Activated CD4-positive, alpha-beta memory T cell treated with anti-CD3 and anti-CD28 coated beads, Interleukin-2, amount 10 ng/mL, durations not matched to agents 7 days and 5 days (primary cell): ENCODE measurements at places on chromosomes 13 and 19. TPM values are rescaled to one million over a fixed set of nuclear protein-coding genes. Genes with fewer than 3 reads are reported as not detected.

DNA sequence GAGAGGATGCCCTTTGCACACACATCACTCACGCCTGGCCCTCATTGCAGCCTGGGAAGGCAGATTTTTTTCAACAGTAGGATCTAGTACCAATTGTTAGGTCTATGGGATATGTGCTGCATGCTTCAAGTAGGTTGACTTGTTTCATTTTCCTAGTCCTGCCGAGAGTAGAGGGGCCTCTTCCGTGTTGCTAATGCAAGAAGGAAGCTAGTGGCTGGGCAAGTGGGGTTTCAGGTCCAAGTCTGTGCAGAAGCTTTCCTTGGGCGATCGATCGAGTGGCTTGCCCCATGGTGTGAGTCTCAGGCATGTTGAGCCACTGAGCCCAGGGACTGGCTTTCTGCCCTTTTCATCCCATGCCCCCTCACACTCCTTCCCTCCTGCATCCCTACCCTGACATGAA is 13.7 kb downstream of the ILF3 start:
- H3K36me3 ChIP-seq, result peaks cover 32% of the 10 kb centered on the region
- H3K4me3 ChIP-seq, result no peak overlapping the region
- H3K4me1 ChIP-seq, result peaks cover 36% of the 10 kb centered on the region
- H3K27me3 ChIP-seq, result no peaks in the 10 kb centered on the region
- peak overlapping the region; percentile 47 for H3K27ac ChIP-seq

GRCh38 chr19:12163826-12164225 is 930 bp downstream of the ZNF136 start:
- H3K27me3 ChIP-seq, result no peaks in the 10 kb centered on the region
- H3K27ac ChIP-seq, result peak overlapping the region; percentile 81
- peaks cover 47% of the 10 kb centered on the region for H3K36me3 ChIP-seq
- peaks cover 33% of the 10 kb centered on the region for H3K4me1 ChIP-seq
- DNase-seq, result no peak
- H3K4me3 ChIP-seq, result peak overlapping the region; percentile 89

- no peak overlapping the region for H3K4me3 ChIP-seq
- no peaks in the 10 kb centered on the region for H3K36me3 ChIP-seq
- H3K27ac ChIP-seq, result no peak overlapping the region
- no peak for DNase-seq
Measured at GRCh38 chr13:113948034-113948742, 25.7 kb downstream of the C13orf46 start.

DNA sequence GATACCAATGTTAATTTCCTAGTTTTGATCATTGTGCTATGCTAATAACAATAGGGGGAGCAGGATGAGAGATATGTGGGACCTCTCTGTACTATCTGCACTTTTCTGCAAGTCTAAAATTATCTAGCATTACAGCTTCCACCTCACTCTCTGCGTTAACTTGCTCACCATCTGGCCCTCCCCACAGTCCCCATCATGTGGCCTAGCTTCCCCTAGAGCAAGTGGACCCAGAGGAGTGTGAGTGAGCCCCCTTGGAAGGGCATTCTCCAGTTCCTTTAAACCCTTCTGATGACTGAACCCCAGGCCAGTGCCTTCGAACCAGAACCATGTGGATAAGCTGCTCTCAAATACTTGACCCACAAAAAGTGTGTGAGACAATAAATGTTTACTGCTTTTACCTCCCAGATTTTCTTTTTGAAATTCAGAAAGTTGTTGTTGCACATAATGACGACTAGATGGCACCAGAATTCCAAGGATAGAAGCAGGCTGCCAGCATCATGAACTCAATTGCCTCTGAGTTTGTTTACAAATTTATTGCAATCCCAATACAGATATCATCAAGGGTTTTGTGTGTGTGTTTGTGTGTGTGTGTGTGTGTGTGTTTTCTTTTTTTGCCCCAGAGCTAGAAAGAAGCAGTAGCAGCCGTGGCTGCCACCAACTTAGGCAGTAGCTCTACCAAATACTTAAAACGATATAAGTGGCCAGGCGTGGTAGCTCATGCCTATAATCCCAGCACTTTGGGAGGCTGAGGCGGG is 49.0 kb upstream of the ZNF780A start:
- H3K4me1 ChIP-seq, result peaks cover 22% of the 10 kb centered on the region
- DNase-seq, result no peak
- H3K36me3 ChIP-seq, result no peaks in the 10 kb centered on the region
- peaks cover 14% of the 10 kb centered on the region for H3K27me3 ChIP-seq
- H3K4me3 ChIP-seq, result no peak overlapping the region

GRCh38 chr13:76036176-76036575 is 400.0 kb downstream of the LMO7 start:
- H3K36me3 ChIP-seq, result no peaks in the 10 kb centered on the region
- no peak for DNase-seq
- H3K4me3 ChIP-seq, result no peak overlapping the region
- no peaks in the 10 kb centered on the region for H3K27me3 ChIP-seq
- H3K27ac ChIP-seq, result no peak overlapping the region

DNA sequence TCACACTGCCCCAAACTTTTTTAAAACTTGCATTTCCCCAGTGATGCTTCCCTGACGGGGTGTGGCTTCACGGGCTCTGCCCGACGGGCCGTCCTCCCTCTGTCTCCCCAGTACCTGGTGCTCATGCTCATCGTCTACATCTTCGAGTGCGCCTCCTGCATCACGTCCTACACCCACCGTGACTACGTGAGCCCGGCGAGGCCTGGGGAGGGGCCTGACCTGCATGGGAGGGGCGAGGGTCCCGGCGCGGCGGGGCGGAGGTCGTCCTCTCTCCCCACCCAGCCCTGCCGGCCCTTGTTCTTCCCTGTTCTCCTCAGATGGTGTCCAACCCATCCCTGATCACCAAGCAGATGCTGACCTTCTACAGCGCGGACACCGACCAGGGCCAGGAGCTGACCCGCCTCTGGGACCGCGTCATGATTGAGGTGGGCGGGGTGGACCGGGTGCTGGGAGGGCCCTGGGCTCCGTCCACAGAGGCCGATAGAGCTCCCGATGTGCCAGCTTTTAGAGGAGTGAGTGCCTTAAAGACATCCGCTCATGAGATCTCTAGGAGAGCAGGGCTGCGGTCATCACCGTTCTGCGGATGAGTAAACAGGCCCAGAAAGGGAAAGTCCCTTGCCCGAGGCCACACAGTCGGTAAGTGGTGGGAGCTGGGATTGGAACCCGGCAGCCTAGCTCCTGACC is 6.9 kb downstream of the UPK1A start:
- peak; percentile 73 for DNase-seq
- peaks cover 7% of the 10 kb centered on the region for H3K4me1 ChIP-seq
- peaks cover 48% of the 10 kb centered on the region for H3K27me3 ChIP-seq
- H3K27ac ChIP-seq, result no peak overlapping the region
- H3K36me3 ChIP-seq, result no peaks in the 10 kb centered on the region
- H3K4me3 ChIP-seq, result peak overlapping the region; percentile 64

GRCh38 chr19:18433735-18434398 is 4.1 kb downstream of the ISYNA1 start:
- H3K27ac ChIP-seq, result no peak overlapping the region
- peaks cover 39% of the 10 kb centered on the region for H3K4me1 ChIP-seq
- no peak overlapping the region for H3K4me3 ChIP-seq
- H3K36me3 ChIP-seq, result peaks cover 28% of the 10 kb centered on the region
- DNase-seq, result no peak

- no peak overlapping the region for H3K4me3 ChIP-seq
- H3K4me1 ChIP-seq, result no peaks in the 10 kb centered on the region
- no peaks in the 10 kb centered on the region for H3K27me3 ChIP-seq
- H3K27ac ChIP-seq, result no peak overlapping the region
- H3K36me3 ChIP-seq, result peaks cover 54% of the 10 kb centered on the region
Measured at GRCh38 chr19:24062190-24062589, 24.8 kb upstream of the ZNF254 start.

DNA sequence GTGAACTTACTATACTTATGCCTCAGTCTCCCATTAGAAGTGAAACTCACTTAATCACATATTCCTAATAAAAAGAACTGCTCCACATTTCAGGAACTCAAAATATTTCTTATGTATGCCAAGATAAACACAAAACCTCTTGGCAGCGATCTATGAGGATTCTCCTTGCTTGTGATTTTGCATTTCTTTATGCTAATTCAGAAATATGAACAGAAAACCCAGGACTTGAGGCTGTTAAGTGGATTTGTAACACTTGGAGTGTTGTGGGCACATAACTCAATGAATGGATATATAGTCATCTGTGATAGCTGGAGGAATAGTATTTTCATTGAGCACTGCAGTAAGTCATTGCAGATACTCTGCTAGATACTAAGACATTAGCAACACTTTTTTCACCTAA is 5.6 kb upstream of the KATNAL1 start:
- no peak for DNase-seq
- H3K4me1 ChIP-seq, result peaks cover 14% of the 10 kb centered on the region
- H3K27ac ChIP-seq, result no peak overlapping the region
- no peak overlapping the region for H3K4me3 ChIP-seq

DNA sequence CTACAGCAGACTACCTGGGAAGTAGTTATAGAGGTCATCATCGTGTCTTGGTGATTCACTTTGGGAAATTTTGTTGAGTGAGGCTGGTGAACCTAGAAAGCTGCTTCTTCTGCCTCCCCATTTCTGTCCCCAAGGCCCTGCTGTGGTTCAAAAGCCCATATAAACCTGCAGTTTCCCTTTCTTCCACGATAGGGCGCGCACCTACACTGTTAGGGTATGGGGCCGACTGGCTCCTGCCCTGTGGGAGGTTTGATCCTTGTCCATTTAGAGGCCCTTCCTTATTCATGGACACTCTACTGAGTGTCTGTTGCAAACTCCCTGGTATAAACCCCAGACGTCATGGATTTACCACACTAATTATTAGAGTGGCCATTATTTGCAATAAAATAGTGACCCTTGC is 191.8 kb downstream of the GGACT start:
- H3K36me3 ChIP-seq, result peaks cover 13% of the 10 kb centered on the region
- DNase-seq, result no peak
- H3K4me1 ChIP-seq, result peaks cover 35% of the 10 kb centered on the region
- H3K27me3 ChIP-seq, result no peaks in the 10 kb centered on the region

GRCh38 chr19:44988896-44989556 is 12.2 kb upstream of the RELB start:
- H3K27me3 ChIP-seq, result no peaks in the 10 kb centered on the region
- peak; percentile 71 for DNase-seq
- no peak overlapping the region for H3K4me3 ChIP-seq
- H3K4me1 ChIP-seq, result no peaks in the 10 kb centered on the region
- H3K36me3 ChIP-seq, result peaks cover 26% of the 10 kb centered on the region

GRCh38 chr19:39084732-39085080 is 538 bp downstream of the ACP7 start:
- no peak overlapping the region for H3K4me3 ChIP-seq
- no peak for DNase-seq
- peaks cover 17% of the 10 kb centered on the region for H3K4me1 ChIP-seq
- peaks cover 51% of the 10 kb centered on the region for H3K27me3 ChIP-seq
- no peaks in the 10 kb centered on the region for H3K36me3 ChIP-seq

GRCh38 chr13:93778548-93778947 is 551.9 kb downstream of the GPC6 start:
- H3K4me3 ChIP-seq, result no peak overlapping the region
- H3K27ac ChIP-seq, result no peak overlapping the region
- peaks cover 2% of the 10 kb centered on the region for H3K27me3 ChIP-seq
- no peaks in the 10 kb centered on the region for H3K36me3 ChIP-seq
- H3K4me1 ChIP-seq, result no peaks in the 10 kb centered on the region
- no peak for DNase-seq

GRCh38 chr19:12868540-12869112 is 12.6 kb downstream of the DNASE2 start:
- H3K4me3 ChIP-seq, result no peak overlapping the region
- H3K36me3 ChIP-seq, result peaks cover 16% of the 10 kb centered on the region
- peaks cover 17% of the 10 kb centered on the region for H3K4me1 ChIP-seq

DNA sequence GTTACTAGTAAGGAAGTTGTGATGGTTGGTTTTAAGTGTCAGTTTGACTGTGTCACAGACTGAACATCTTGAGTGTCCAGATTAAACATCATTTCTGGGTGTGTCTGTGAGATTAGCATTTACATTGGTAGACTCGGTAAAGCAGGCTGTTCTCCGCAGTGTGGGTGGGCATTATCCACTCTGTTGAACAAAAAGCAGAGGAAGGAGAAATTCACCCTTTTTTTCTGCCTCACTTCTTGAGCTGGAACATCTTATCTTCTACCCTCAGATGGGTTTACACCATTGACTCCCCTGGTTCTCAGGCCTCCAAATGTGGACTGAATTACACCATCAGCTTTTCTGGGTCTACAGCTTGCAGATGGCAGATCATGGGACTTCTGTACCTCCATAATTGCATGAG is 63.7 kb upstream of the ZDHHC20 start:
- no peak overlapping the region for H3K4me3 ChIP-seq
- no peak for DNase-seq
- H3K36me3 ChIP-seq, result peaks cover 17% of the 10 kb centered on the region
- H3K27ac ChIP-seq, result no peak overlapping the region

DNA sequence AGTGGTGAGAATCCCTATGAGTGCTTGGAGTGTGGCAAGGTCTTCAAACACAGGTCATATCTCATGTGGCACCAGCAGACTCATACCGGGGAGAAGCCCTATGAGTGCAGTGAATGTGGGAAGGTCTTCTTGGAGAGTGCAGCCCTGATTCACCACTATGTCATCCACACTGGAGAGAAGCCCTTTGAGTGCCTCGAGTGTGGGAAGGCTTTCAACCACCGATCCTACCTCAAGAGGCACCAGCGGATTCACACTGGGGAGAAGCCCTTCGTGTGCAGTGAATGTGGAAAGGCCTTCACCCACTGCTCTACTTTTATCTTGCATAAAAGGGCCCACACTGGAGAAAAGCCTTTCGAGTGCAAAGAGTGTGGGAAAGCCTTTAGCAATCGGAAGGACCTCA is 18.7 kb upstream of the AURKC start:
- H3K27ac ChIP-seq, result no peak overlapping the region
- no peaks in the 10 kb centered on the region for H3K27me3 ChIP-seq
- DNase-seq, result no peak
- peaks cover 81% of the 10 kb centered on the region for H3K36me3 ChIP-seq
- H3K4me1 ChIP-seq, result no peaks in the 10 kb centered on the region
- H3K4me3 ChIP-seq, result no peak overlapping the region

GRCh38 chr19:31506102-31506501 is 156.9 kb upstream of the TSHZ3 start:
- H3K4me3 ChIP-seq, result no peak overlapping the region
- no peak overlapping the region for H3K27ac ChIP-seq
- DNase-seq, result no peak

DNA sequence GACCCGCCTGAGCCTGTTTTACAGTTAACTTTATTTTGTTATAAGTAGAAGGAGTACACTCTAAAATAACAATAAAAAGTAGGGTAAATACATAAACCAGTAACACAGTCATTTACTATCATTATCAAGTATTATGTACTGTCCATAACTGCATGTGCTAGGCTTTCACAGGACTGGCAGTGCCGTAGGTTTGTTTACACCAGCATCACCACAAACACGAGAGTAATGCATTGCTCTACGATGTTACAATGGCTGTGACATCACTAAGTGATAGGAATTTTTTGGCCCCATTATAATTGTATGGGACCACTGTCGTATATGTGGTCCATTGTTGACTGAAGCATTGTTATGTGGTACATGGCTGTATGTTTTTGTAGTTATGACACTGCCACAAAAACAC is 41.3 kb upstream of the SLC7A9 start:
- no peak overlapping the region for H3K4me3 ChIP-seq
- H3K27ac ChIP-seq, result no peak overlapping the region
- peaks cover 10% of the 10 kb centered on the region for H3K36me3 ChIP-seq
- H3K27me3 ChIP-seq, result no peaks in the 10 kb centered on the region

Gene SIAH3
- not detected for total RNA-seq

Gene GNA15
- 140 TPM for total RNA-seq

Gene MYO9B
- total RNA-seq, result 203 TPM

Gene ZNF382
- 13.5 TPM for total RNA-seq

Gene FSD1
- total RNA-seq, result 3.4 TPM

Gene B9D2
- 10.8 TPM for total RNA-seq

Gene TTC9B
- not detected for total RNA-seq

Gene C19orf33
- total RNA-seq, result 0.71 TPM

Gene VASP
- 233 TPM for total RNA-seq

Gene LILRB3
- 5.8 TPM for total RNA-seq

Gene DNM2
- total RNA-seq, result 277 TPM

Gene SLAIN1
- 31.0 TPM for total RNA-seq

Gene DACH1
- total RNA-seq, result not detected

Gene QPCTL
- total RNA-seq, result 9.1 TPM

Gene CRLF1
- total RNA-seq, result not detected

Gene PRX
- total RNA-seq, result 1.1 TPM
